Stimulated activated memory B cell treated with anti-CD40 and anti-IgM and Interleukin-4, amounts not matched to agents 10 μg/mL and 1 μg/mL and 100 μg/mL, for 72 hours (primary cell): ENCODE measurements at places on chromosomes 2 and 18.

DNA sequence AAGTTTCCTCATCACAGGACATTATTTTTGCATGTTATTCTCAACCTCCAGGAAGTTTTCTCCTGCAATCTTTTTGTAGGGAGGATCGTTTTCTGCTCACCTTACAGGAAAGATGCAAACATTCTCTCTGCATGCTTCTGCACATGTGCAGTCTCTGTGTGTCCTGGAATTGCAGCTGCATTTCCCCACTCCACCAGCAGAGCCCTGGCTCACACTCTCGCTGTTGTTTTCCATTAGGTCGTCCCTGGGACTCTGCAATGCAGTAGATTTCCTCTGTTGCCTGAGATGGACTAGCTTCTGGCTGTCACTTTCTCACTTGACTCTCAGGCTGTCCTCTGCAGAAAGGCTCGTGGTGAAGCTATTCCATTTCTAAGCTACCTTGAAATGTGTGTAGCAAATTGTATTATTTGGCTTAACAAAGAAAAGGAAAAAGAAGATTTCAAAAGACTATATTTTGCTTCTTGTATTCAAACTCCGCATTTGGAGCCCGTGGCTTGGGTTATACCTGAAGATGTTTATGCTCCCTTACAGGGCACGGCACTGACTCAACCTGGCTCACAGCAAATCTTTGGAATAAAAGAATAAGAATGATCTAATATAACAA, 346.7 kb downstream of the RAD51AP2 start:
- peak; percentile 74 for ATAC-seq

DNA sequence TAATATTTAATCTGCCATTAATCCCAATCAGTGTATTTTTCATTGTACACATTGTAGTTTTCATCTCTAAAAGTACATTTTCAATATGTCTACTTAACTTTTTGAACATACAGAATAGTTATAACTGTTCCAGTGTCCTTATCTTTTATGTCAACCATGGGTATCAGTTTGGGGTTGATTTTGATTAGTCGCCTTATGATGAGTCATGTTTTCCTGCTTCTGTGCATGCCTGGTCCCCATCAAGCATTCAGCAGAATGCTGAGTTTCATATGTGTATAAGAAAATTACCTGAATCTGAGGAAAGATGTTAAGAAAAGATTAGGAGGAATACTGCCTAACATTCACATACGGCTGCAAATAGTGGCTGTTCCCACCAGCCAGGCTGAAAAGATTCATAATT, 17.7 kb downstream of the SPDYA start:
- ATAC-seq: no peak

DNA sequence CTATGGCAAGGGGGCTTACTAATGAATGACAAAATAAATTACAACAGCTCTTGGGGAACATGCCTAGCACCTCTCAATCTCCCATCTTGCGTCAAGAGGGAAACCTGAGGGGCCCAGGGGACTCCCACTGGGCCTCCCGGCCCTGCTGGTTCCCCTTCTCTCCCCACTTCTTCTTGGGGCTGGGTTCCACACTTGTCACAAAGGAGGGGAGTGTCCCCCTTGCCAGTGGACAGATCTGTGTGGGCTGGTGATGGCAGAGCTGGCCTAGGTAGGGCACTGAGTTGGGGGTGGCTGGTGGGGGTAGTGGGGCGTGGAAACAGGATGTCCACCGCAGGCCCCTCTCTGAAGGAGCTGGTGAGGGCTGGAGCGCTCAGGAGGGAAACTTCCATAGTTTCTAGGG, 184.0 kb upstream of the HAAO start:
- ATAC-seq: no peak

DNA sequence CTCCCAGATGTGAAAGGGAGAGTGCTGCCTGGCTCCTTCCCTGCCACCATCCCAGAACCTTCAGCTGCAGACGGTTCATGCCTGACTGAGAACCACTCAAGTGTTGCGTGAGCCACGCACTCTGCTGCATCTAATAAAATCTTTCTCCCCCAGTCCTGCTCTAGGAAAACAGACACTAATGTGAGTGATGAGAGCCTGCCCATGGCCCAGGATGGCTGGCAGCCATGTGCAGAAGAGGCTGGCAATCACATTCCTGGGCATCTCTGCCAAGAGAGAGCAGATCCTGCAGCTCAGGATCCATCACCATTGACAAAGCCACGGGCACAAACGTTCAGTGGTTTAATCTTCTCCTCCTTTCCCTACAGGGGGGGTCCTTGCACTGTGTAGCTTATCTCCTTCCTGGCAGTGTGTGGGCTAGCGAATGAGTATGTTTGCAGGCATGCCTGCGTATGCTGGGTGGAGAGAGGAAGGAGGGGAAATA, 477.5 kb downstream of the SLC4A3 start:
- no peak for ATAC-seq

GRCh38 chr2:230203110-230203676, 16.6 kb downstream of the SP110 start:
- ATAC-seq: peak; percentile 81

DNA sequence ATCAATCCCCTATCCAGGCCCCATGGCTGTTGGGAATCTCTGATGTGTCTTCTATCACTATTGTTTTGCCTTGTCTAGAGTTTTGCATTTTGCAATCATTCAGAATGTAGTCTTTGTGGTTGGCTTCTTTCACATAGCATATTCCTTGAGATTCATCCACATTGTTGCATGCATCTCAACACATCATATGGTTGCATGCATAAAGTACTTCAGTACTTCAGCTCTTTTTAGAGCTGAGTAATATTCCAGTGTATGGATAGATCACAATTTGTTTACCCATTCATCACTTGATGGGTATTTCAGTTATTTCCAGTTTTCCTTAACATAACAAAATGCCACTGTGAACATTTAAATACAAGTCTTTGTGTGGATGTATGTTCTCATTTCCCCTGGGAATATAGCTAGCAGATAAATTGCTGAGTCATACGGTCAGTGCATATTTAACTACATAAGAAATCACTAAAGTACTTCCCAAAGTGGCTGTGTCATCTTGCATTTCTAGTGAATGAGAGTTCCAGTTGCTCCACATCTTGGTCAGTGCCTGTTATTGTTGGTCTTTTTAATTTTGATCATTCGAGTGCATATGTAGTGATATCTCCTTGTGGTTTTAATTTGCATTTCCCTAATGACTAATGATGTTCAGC, 138.8 kb downstream of the BCL11A start:
- no peak for ATAC-seq

- no peak for ATAC-seq
These were observed 56.4 kb downstream of the PLB1 start for GRCh38 chr2:28552045-28552823.

- ATAC-seq: no peak
These were observed 25.0 kb downstream of the SH3YL1 start for GRCh38 chr2:238869-239268.

DNA sequence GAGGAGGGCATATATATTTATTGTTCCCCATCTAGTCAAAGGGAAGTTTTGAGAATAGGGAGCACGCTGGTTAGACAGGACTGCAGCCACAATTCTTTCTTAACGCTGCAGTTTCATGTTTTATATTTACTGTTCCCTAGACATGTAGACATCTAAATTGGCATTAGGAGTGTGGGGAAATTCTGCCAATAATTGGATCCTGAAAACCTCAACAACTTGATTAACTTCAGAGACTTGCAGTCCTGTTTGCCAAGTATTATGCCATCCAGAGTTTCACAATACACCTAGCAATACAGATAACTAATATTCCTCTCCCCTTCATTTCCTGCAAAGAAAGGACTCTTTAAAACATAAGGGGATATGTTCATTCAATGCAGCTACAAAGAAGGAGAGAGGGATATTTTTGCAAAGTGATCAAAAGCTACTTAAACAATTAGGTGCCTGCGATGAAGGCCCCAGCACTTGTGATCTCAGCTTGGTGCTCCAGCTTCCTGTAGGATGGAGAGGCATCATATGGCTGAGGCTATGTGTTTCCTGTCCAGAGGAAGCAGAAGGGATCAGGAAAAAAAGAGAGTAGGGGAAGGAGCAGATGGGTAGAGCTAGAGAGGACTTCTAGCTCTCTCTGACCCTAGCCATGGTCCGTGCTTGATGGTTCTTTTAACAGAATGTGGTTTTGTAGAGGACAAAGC, 264.4 kb downstream of the MTX2 start:
- ATAC-seq: no peak

- no peak for ATAC-seq
These were observed 138.8 kb downstream of the MCFD2 start for GRCh38 chr2:46776687-46777327.

DNA sequence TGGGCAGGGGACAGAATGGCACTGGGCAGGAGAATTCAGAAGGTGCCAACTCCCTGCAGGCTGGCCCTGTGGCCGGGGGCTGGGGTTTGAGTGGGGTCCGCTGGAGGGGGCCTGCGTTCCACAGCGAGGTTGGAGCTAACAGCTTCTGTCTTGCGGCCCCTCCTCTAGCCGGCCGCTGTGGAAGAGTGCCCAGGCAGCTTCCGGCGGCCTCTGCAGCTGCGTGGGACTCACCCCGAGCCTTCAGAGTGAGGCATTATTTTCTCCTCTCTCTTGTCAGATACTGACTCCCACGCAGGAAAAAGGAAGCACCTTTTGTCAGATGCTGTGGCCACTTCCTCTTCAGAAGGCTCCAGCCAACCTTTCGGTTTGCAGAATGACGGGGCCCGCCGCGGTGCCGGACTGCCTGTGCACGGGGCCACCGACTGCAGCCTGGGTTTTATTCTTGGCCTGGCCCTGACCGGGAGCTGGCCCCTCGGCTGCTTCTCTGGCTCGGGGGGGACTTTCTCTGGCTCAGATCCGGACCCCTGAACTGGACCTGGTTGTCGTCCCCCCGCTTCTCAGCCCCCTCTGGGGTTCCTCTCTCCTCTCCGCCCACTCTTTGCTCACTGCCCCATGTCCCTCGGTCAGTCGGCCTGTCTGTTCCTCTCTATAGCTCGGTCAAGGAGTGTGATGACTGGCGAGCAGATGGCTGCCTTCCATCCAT, 40.1 kb downstream of the ARHGAP25 start:
- ATAC-seq: peak; percentile 89

DNA sequence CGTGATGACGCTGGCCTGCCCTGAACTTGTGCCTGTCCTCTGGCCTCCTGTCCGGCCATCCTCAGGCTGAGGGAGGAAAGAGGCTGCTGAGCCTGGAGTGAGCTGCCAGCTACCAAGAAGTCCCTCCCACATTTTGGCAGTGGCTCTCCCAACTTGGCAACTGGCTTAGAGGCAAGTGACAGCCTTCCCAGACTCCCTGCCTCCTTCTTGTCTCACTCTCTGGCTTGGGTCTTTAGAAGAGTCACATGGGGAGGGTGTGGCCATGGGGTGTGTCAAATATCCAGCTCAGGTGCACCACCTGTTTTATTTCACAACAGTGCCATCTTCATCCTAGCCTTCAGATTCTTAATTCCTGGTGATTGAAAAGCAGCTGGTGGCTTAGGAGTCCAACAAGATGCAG, 222.9 kb downstream of the PRKCE start:
- ATAC-seq: no peak

DNA sequence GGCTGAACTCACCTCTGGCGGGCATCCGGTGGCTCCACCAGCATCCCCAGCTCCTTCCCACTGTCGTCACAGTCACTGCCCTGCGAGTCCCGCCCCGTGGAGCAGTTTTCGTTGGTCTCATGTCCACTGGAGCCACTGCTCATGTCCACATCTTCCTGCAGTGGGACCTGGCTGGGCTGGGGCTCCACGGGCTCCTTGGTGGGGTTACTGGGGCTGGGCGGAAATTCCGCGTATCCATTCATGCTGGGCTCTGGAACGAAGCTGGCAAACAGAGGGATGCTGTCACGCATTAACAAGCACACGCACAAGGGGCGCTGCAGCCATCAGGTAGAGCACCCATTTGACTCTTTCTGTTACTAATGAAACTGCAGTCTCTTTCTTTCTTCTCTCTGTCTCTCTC, 10.7 kb downstream of the PER2 start:
- ATAC-seq: no peak

DNA sequence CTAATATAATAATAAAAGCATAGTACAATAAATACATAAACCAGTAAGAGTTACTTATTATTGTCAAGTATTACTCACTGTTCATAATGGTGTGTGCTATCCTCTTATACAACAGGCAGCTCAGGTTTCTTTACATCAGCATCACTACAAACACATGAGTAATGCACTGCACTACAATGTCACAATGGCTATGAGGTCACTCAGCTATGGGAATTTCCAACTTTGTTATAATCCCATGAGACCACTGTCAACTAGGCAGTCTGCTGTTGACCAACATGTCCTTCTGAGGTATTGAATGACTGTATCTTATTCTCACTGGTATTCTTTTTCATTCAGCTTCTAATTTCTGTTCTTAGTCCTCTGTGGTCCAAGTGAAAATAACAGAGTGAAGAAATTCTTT, 250.4 kb upstream of the DSEL start:
- ATAC-seq: no peak

DNA sequence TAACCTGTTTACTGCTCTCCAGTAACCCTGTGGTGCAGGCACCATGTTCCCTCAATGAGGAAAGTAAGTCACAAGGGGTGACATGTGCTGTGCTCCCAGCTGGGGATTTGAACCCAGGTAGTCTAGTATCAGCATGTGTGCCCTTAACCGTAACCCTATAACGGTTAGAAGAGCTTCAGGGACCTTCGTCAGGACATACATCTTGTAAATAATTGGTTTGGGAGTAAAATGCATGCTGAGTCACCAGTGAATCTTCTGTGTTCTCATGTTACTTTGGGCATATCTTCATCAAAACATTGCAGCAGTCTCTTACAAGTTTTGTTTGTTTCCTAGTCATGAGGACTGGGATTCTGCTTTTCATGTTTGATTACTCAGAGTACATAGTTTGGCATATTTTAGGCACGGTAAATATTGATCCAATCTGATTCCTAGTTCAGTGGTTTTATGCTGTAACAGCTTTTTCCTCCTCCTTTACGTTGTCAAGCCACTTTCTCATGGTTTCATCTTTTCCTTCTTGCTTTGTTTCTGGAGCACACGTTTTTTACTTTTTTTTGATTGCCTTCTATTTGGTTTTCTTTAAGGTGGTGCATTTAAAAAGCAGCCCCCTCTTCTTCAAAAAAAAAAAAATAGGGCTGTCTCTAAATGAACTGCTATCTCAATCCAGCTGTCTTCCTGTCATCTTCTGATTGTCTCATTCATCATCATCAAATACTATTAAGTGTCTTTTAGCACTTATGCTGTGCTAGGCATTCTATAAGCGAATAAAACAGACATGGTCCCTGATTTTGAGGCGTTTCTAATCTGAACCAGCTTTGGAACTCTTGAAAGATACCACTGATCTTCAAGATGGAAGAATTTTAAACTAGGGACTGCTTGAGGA, 50.4 kb downstream of the CLIP4 start:
- no peak for ATAC-seq

- peak; percentile 66 for ATAC-seq
These were observed 9.4 kb downstream of the BCL11A start for GRCh38 chr2:60544062-60544461.

DNA sequence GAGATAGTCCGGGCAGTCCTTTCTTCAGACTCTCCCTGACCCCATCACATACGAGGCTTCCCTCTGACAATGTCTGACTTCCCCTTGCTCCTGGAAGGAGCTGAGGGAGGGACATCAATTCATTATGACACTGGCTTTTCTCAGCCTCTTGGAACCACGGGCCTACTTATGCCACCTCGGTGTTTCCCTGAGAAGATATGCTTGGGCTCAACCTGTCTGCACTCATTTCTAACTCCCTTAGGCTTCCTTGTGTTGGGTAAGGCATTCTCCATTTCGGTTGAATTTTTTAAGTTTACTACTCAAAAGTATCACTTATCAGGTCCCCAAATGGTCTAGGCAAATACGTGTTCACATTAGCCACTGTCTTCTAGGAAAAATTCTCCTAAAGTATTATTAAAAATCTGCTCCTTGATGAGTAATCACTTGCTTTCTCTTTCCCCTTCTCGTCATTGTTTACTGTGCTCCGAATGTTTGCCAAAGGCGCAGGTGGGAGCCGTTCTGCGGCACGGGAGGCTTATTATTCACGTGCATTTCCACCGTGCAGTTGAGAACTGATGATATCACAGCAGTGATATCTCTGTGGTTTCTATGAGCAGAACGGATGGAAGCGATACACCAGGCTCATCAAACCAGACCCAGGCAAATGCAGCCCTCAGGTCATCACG, 33.1 kb downstream of the ARL4C start:
- no peak for ATAC-seq
